NCI-H510A (cell line): ENCODE measurements at places on chromosomes 12 and 14.

- no peak for DNase-seq
These were observed 7.4 kb upstream of the LLPH start for GRCh38 chr12:66137937-66138336.

DNA sequence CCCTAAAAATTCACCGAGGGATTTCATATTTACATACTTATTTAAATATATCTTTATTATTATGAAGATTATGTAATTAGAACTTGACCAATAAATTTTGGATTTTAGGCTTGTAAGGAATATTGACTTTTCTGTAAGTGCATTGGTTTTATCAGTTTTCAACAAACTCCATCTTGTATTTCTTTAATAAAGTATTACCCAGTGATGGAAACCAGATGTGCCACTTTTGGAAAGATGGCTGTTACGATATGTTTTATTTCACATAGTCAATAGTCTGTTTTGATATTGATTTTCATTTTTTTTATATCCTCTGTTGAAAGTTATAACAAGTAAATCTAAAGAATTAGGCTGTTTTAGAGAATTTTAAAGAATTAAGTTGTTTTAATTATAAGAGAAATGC, 1.8 kb downstream of the MON2 start:
- DNase-seq: no peak

GRCh38 chr12:64670019-64670418, 59.7 kb downstream of the RASSF3 start:
- no peak for DNase-seq

DNA sequence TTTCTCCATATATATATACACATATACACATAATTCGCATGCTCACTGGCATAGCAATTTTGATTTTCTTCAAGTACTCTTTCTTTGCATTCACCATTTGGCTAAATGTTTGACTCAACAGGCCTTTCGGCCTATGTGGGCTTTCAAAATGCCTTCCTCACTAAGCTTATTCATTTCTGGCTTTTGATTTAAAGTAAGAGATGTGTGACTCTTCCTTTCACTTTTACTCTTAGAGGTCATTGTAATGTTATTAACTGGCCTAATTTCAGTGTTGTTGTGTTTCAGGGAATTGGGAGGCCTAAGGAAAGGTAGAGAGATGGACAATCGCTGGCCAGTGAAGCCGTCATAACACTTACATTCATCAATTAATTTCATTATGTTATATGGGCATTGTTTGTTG, 14.5 kb upstream of the KLRD1 start:
- no peak for DNase-seq

DNA sequence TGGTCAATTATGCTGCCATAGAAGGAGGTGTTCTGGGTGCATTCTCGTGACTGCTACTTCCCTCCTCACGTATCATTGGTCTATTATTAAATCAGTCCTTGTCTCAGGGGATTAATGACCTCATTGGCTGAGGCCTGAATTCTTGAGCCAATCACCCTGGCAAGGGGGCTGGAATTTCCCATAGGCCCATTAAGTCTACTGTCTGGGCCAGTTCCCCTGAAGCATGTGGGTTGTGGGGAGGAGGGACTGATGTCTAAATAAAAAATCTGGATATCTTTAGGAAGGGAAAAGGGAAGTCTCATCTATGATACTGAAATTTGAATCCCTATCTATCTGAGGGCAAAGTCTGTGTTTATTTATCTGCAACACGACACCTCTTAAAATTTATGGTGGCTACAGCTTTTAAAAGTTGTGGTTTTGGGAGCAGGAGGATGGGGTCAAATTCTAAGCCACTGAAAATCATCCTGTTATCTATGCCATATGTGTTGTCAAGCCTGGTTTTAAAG, 71.9 kb downstream of the DYRK2 start:
- peak; percentile 31 for DNase-seq

- DNase-seq: no peak
These were observed 76.0 kb downstream of the SYNE3 start for GRCh38 chr14:95440496-95440895.

DNA sequence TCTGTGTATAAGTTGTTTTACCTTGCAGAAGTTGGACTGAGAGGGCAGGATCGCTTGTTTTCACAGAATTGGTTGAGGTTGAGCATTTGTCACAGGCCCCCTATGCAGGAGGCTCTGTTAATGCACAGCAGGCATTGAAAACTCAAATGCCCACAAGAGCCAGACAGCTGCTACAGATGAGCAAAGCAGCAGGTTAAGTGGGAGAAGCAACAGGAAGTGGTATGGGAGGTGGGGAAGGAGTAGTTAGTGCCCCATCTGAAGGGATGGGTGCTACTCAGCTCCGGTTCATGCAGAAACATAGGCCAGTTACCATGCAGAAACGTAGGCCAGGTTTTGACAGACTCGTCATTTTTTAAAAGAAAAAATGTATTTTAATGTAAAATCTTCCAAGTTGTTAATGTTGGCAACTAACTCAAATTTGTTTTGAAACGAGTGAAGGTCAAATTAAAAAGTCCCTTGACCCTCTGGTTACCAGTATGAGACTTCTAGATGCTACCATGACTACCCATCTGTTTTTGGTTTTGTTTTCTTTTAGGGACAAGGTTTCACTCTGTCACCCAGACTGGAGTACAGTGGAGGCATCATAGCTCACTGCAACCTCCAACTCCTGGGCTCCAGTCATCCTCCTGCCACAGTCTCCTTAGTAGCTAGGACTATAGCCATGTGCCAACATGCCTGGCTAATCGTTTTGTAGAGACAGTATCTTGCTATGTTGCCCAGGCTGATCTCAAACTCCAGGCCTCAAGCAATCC, 84.7 kb upstream of the FRMD6 start:
- peak; percentile 28 for DNase-seq
